Stimulated activated CD4-positive, alpha-beta T cell treated with anti-CD3 and anti-CD28 coated beads, Interleukin-4, amount 100 ng/mL, for 24 hours (primary cell): ENCODE measurements at places on chromosomes 2 and 18.

DNA sequence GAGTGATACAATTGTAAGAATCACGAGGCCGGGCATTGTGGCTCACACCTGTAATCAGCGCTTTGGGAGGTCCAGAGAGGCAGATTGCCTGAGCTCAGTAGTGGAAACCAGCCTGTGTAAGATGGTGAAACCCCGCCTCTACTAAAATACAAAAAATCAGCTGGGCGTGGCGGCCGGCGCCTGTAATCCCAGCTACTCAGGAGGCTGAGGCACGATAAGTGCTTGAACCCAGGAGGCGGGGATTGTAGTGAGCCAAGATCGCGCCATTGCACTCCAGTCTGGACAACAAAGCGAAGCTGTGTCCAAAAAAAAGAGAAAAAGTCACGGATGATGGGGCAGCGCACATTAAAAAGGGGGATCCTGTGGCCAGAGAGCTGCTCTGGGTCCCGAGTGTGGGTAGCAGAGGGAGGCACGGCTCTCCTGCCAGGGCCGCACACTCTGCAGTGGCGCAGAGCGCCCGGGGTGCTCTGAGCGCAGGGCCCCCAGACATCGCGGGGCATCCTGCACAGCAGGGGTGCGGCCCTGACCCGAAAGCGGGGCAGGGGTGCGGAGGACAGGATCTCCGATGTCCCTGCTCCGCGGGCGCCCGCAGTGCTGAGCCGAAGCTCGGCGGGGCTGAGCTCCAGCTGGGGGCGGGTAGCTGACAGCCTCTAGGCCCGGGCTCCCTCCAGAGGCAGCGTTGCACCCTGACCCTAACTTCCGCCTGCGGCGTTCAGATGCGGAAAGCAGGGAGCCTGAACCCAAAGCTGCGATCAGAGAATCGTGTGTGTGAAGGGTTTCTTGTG lies 30.4 kb upstream of the RAB6D start:
- DNase-seq = no peak

DNA sequence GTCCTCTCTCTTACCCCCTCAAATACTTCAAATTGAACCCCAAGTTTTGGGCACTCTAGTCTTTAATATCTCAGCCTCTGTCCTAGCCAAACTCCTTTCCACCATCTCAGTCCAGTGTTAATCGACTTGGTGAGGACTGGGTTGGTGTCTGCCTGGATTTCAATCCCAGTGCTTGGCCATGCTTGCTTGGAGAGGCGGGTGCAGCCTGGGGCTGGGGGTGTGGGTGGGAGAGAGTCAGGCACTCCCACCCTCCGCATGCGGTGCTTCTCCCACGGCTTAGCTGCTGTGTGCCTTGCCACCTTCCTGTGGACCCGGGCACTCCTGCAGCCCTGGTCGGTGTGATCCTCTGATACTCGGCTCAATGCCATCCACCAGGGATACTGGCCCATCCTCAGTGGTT lies 220.8 kb upstream of the HDAC4 start:
- no peak for DNase-seq

- DNase-seq = peak; percentile 44
Measured at GRCh38 chr18:63979409-63979920, 9.6 kb downstream of the SERPINB8 start.

DNA sequence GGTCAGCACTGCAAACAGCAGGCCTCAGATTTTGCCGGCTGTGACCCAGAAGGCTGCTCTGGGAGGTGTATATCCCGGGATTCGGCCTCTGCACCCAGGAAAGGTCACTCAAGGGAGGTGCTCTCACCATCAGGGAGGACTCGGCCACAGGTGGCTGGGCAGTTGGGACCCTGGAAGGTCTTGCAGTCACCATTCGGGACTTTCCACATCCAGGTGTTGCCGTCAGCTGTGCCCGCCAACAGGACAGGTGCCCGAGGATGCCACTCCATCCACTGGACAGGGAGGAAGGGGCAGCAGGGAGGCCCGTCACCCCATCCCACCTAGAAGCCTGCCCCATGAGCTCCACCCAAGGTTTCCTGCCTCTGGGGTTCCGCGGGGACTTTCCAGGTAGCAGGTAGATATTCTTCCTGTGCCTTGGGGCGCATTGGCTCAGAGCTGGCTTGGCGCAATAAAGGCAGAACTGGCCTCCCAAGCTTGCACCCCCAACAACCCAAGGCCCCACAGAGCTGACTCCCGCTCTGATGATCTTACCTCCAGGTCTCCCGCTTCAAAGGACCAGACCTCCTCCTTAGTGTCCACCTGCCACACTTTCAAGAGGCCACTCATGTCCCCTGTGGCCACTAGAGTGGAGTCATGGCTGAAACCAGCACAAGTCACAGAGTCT lies 3.5 kb downstream of the AAMP start:
- no peak for DNase-seq

- DNase-seq = no peak
Measured at GRCh38 chr2:43133336-43133707, 93.1 kb downstream of the ZFP36L2 start.

- no peak for DNase-seq
Measured at GRCh38 chr2:127574656-127575055, 39.2 kb downstream of the MYO7B start.
